ENCODE measurements at places on chromosomes 12 and 14.
A peak's percentile ranks its signal among the peaks of the same experiment; 100 is the strongest.

DNA sequence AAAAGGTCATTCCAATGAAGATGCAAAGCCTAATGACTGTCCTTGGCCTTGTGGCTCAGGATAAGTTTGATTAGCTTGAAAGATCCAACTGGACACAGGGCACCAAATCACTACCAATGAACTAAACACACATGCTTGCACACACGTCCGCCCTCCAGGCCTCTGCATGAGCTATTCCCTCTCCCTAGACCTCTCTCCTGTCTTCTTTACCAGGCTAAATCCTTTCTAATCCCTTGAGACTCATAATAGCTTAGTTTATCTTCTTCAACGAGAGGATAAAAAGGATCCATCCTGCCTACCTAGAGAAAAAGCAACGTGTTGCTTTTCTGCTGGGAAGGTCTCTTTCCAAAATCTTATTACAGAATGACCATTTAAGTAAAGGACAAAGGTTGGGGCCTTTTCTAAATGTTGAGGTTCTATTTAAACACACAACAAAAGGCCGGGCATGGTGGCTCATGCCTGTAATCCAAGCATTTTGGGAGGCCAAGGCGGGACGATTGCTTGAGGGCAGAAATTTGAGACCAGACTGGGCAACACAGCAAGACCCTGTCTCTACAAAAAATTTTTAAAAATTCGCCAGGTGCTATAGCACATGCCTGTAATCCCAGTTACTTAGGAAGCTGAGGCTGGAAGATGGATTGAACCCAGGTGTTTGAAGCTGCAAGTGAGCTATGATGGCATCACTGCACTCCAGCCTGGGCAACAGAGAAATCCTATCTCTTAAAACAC lies 22.4 kb downstream of the PXN start:
- DNase-seq = no peak

GRCh38 chr12:54590978-54591591 lies 2.6 kb upstream of the PPP1R1A start:
- peak; percentile 9 for DNase-seq

- no peak for DNase-seq
Observed at GRCh38 chr12:40903040-40903439, 210.8 kb downstream of the CNTN1 start.

DNA sequence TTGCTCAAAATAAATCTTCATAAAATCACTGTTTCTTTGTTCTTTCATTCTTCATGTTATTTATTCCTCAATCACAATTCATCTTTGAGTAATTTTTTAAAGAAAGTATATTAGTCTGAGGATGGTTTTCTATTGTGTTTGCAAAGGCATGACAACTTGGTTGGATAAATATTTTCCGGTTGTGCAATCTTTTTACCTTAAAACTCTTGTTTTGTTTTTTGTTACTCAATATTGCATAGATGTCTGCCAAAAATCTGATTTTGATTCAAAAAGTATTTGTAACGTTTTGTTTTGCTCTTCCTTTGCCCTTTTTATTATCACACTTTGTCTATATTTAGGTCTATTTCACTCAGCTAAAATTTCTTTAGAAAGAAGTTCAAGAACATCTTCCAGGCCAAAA lies 86.2 kb upstream of the SYT1 start:
- DNase-seq = no peak

DNA sequence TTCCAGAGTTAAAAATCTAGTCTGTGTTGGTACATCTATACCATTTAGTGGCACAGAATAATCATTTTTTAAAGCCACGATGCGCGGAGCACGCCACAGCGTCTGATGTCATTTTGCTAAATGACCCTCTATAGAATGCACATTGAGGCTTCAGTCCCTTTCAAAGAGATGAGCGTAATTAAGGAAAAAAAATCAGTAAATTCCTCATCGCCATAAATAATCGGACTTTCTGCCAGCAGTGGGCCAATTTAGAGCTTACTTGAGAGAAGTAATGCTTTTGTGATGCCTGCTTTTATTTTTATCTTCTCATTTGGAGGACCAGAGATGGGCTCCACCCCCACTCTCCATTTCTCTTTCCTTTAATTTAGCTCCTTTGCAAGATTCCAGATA lies 4.0 kb downstream of the ASCL1 start:
- no peak for DNase-seq

GRCh38 chr14:81385886-81386285 lies 14.2 kb downstream of the STON2 start:
- no peak for DNase-seq

- DNase-seq = peak; percentile 90
Observed at GRCh38 chr12:89856431-89856830, 147.8 kb upstream of the ATP2B1 start.

GRCh38 chr14:101043891-101044290 lies 140.4 kb upstream of the RTL1 start:
- no peak for DNase-seq

- peak; percentile 67 for DNase-seq
Observed at GRCh38 chr14:100384819-100385813, 62.0 kb downstream of the SLC25A47 start.

GRCh38 chr14:24535737-24536136 lies 27.7 kb upstream of the CMA1 start:
- DNase-seq = no peak

DNA sequence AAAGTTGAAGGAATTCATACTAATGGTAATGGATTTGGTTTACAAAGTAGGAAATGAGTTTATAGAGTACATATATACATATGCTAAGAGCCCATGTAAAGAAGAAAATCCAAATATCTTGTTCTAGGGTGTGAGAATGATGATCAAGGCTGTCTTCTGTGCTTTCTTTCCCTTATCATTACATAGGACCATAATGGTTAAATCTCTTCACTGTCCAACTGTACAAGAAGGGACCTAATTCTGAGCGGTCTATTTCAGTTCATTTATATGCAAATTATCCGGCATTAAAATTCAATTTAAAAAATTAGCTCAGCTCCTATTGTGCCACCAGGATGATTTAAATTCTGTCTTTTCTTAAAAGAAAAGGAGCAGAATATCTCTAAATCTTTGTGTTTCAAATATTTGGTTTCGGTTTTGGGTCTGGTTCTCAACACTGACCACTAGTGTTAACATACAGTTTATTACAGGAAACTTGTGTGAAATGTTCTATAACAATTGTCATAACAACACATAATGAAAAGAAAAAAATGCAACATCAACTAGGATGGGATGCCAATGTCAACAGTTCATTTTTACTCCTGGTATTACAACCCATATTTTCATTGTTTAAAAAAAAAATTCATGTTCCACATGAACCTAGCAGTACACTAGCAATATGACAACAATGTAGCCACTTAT lies 16.8 kb downstream of the OR4K1 start:
- DNase-seq = no peak

DNA sequence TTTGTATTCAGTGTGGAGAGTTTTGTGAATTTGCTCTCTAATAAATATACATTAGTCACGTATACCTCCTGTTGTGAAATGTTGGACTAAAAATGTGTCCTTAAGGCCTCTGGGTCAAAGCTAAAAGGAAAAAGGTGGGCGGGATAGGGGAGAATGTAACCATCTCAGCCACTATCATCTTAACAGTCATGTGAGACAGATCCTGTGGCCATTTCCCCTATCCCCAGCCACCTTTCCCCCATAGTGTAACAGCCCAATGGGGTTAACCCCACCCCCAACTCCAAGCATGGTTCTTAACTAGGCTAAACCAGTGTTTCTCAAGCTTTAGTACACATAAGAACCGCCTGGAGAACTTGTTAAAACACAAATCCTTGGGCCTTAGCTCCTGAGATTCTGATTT lies 6.5 kb upstream of the ITPR2 start:
- DNase-seq = no peak

DNA sequence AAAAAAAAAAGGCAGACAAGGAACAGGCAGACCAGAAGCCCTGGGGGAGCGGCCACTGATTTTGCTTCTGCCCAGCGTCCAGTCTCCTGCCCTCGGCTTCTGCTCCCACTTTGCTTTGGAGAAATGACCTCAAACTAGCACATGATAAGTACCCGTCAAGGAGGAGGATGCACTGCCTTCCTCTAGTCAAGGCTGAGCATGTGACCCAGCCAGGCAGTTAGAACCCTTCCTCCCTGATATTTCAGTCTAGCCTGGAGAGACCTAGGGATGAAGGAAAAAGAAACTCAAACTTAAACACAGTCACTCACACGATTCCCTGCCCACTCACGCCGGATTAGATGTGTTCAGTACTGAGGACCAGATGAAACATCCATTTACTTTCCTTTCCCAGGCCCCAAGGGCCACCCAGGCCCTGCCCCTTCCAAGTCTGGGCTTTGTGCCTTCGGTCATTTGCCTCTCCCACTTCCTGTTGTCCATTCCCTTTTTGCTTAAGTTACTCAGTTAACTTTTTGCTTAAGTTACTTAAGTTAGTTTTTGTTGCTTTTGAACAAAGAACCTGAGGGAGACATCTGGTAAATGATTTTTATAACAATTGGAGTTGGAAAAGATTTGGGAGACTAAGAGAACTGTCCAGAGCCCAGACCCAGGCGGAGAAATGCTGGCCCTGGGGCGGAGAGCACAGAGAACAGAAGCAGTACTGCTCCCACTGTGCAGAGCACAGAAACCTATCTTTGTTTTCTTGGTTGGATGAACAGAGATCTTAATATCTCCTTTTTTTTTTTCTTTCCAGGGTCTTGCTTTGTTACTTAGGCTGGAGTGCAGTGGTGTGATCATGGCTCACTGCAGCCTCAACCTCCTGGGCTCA lies 23.0 kb upstream of the TTC7B start:
- no peak for DNase-seq

DNA sequence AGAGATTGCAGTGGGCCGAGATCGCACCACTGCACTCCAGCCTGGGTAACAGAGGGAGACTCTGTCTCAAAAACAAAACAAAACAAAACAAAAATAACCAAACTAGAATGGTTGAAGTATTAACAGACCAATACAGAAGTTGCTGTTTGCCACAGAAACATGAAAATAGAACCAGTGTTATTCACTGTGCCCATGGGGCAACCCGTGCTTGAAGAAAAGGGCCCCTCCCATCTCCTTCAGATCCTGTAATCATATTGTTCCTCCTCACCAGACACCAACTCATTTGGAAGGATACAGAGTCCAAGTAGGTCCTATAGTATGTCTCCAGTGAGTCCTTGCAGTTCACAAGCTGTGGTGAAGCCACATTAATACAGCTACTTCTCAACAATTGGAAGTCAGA lies 30.9 kb downstream of the SLC35F4 start:
- DNase-seq = no peak

DNA sequence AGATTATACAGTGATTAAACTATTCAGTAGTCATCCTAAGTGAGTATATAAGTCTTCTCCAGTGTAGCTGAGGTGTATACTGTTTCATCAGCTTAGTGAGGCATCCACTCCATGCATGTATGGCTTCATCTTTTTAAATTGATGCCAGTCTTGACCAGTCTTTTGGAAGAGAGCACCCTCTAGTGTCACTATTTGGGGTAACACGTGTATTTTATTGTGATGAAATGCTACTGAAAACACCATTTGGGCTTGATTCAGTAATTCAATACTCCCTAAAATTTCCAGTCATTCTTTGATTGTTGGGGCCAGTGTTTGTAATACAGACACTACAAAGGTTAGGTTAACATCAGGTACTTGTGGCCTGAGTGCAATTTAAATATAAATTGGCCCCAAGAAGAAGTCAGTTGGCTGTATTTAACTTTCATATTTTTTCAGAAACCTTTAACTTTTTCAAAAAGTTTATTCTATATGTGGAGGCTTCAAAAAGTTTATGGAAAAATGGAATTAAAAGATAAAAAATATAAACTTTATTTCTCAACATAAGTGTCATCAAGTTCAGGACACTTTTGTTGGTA lies 35.3 kb downstream of the MIPOL1 start:
- peak; percentile 61 for DNase-seq

DNA sequence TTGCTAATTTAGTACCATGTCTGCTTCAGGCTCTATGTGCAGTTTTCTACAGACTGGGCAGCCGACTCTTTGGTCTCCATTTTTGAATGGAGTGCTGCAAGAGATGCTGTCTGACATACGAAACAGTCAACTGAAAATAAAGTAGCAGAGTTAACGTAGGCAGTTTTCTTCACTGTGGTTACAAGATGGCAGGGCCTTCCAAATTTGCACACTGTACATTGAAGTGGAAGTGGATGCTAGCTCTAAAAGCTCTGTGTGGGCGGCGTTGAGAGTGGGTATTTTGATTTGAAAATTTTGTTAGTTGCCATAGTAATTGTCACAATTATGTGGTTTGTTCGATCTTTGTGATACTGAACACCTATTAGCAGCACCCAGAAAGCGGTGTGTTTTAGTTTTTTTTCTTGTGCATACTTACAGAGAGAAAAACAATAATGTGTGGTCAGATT lies 154.9 kb upstream of the ATP2B1 start:
- no peak for DNase-seq

GRCh38 chr12:23564451-23565152 lies 384.9 kb downstream of the SOX5 start:
- no peak for DNase-seq

- no peak for DNase-seq
Observed at GRCh38 chr14:60643463-60644314, 5.6 kb downstream of the SIX1 start.

GRCh38 chr12:12890543-12891079 lies 751 bp upstream of the GPRC5A start:
- no peak for DNase-seq

GRCh38 chr14:69392481-69392880 lies 5.6 kb downstream of the ERH start:
- DNase-seq = no peak

DNA sequence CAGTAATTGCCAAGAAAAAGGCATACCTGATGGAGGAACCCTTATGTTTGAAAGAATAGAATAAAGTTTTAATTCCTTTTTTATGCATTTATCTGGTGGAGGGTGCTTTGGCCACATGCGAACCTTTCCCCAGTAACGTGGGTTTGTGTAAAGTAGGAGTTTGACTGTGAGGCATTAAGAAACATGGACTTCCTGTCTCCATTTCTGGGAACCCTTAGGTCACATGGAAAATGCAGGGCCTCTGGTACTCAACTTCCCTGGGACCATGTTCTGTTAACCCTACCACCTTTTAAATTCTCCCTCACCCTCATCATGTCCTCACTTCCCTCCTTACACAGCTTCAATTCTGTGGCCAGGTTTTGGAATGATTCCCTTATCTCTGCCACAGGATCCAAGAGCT lies 80.3 kb downstream of the PPM1A start:
- DNase-seq = no peak

Data from fibroblast of skin of abdomen (primary cell).